B cell (primary cell): ENCODE measurements at places on chromosomes 12 and 14.

DNA sequence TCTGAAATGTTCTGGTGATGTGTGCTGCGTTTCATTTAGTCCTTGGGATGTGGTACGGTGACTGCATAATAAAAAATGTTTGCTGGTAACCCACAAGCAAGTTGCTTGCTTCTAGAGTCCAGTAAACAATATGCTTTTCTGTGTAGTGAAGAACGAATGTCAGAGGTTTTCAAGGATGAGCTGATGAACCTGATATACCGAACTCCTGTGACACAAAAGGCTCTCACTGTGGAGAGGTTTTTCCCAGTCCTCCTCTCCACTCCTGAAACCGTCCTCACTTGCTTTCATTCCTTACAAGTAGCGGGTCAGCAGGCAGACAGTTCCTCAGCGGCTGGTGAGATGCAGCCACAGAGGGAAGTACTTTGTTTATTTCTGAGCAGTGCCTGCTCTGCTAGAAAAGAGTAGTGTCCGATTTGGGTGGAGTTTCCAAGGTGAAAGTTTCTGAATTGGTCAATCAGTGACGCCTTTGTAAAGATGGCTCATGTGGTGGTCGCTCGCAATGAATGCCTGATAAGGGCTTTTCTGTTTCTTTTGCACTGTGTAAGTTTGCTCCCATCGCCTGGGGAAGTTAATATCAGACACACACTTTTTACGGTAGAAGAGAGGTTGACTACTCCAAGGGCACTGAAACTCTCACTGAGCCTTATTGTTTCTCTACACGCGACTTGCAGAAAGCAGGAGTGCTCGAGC, 3.0 kb downstream of the ETV6 start:
- DNase-seq: peak; percentile 59
- H3K4me1 ChIP-seq: peaks cover 50% of the 10 kb centered on the region

DNA sequence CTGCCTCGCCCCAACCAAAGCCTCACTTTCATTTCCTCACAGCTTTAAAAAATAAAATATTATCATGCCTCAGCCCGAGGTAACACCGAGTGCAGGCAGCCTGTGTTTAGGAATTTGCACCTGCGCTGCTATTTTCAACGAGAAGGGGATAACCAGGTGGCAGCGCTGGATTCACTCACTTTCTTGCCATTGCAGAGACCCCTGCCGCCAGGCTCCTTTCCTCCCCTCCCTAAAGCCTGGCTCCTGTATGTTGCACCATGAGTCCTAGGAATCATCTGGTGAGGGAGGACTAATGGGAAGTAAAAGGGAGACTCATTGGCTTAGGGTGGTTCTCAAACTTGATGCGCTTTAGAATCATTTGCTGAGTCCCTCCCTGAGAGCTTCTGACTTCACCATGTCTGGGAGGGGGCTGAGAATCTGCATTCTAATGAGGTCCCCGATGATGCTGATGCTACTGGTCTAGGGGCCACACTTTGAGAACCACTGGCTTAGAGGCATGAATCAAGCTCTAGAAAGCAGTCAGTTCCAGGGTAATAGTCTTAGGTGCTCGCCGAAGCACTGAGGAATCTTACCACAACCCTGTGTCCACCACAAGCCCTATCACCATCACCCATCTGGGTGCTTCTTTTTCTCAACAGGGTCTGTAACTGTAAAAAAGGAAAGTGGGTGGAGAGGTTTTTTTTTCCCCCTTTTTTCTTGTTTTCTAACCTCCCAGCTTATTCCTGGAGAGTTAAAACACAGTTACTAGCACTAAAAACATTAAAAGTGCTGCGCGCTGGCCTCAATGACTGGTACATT, 83.8 kb downstream of the SLC38A1 start:
- H3K36me3 ChIP-seq: peaks cover 2% of the 10 kb centered on the region
- H3K27ac ChIP-seq: peak overlapping the region; percentile 53
- no peaks in the 10 kb centered on the region for H3K27me3 ChIP-seq
- H3K4me3 ChIP-seq: no peak overlapping the region
- peak; percentile 30 for DNase-seq
- H3K4me1 ChIP-seq: peaks cover 59% of the 10 kb centered on the region

DNA sequence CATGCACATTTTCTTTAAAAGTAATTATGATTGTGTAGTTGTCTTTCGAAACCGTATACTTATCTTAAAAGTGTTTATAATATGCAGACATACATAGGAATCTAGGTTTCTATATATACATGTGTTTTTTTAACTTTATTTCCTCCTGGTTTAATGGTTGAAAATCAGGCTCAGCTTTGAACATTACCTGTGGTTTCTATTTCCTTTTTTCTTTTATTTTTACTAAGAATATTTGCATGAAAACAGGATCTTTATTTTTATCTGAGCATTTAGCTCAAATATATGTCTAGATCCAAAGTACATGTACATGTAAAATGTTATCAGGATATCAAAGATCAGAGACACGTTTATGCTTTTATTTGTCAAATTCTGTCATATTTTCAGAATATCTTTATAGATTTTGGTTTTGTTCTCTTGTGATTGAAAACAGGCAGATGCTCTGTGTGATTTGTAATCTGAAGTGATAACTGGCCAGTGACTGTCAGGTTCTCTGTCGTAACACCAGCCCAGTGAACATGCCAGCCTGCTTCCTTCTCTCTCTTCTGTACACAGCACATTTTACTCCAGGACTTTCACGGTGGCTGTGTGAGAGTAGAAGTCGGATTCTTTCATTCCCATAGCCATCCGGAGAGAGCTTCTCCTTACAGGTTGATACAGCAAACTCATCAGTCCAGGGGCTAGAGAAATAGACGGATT, 13.7 kb downstream of the TCTN1 start:
- H3K4me1 ChIP-seq: peaks cover 81% of the 10 kb centered on the region
- H3K27me3 ChIP-seq: no peaks in the 10 kb centered on the region
- peak overlapping the region; percentile 27 for H3K4me3 ChIP-seq

DNA sequence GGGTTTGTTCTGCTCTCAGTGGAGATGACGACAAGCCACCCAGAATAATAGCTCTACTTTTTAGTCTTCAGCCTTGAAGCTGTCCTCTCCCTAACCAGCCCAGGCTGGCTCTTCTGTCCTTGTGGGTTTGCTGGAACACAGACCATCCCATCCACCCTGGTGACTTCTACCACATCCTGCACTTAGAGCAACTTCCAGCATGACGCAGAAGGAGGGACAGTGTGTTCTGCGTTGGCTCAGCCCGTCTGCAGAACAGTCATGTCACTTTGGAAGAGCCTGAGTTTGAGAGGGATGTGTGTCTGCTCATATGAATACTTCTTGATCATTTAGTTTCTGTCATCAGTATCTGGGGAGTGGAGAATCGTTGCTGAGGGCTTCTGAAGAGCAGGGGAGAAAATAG, 198.0 kb downstream of the CACNA1C start:
- no peak overlapping the region for H3K27ac ChIP-seq
- H3K4me1 ChIP-seq: peaks cover 17% of the 10 kb centered on the region
- H3K4me3 ChIP-seq: no peak overlapping the region
- no peaks in the 10 kb centered on the region for H3K36me3 ChIP-seq

DNA sequence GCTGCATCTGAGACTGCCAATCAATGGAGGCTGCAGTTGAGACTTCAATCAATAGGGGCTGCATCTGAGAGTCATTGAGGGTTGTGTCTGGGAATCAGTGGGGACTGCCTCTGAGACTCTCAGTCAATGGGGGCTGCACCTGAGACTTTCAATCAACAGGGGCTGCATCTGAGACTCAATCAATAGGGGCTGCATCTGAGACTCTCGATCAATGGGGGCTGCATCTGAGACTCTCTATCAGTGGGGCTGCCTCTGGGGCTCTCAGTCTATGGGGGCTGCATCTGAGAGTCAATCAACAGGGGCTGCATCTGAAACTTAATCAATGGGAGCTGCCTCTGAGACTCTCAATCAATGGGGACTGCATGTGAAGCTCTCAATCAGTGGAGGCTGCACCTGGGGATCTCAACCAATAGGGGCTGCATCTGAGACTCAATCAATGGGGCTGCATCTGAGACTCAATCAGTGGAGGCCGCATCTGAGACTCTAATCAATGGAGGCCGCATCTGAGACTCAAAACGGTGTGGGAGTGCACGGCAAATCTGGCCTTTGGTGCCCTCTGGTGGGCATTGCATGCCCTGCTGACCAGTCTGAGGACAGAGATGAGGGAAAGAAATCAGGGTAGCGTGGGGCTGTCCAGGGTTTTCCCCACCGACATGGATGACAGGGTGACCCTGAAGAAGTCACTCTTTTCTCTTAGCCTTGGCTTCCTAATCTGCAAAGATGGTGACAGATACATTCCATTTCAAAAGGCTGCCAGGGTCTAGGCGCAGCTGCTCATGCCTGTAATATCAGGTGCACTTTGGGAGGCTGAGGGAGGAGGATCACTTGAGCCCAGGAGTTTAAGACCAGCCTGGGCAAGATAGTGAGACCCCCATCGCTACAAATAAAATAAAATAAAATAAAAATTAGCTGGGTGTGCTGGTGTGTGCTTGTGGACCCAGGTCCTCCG, 41.3 kb upstream of the EIF5 start:
- no peak overlapping the region for H3K4me3 ChIP-seq
- H3K27me3 ChIP-seq: no peaks in the 10 kb centered on the region
- peak; percentile 79 for DNase-seq
- no peaks in the 10 kb centered on the region for H3K4me1 ChIP-seq
- no peaks in the 10 kb centered on the region for H3K36me3 ChIP-seq
- H3K27ac ChIP-seq: no peak overlapping the region

- H3K36me3 ChIP-seq: no peaks in the 10 kb centered on the region
- no peaks in the 10 kb centered on the region for H3K4me1 ChIP-seq
- no peaks in the 10 kb centered on the region for H3K27me3 ChIP-seq
- no peak overlapping the region for H3K4me3 ChIP-seq
- no peak overlapping the region for H3K27ac ChIP-seq
Measured at GRCh38 chr14:55902241-55902640, 216.0 kb upstream of the PELI2 start.

- H3K27ac ChIP-seq: no peak overlapping the region
- no peak overlapping the region for H3K4me3 ChIP-seq
- DNase-seq: no peak
- peaks cover 54% of the 10 kb centered on the region for H3K36me3 ChIP-seq
- no peaks in the 10 kb centered on the region for H3K27me3 ChIP-seq
Measured at GRCh38 chr12:57539134-57539768, 7.7 kb downstream of the DCTN2 start.

- H3K27ac ChIP-seq: no peak overlapping the region
- H3K27me3 ChIP-seq: no peaks in the 10 kb centered on the region
- H3K4me1 ChIP-seq: no peaks in the 10 kb centered on the region
- DNase-seq: no peak
- no peaks in the 10 kb centered on the region for H3K36me3 ChIP-seq
- no peak overlapping the region for H3K4me3 ChIP-seq
Measured at GRCh38 chr12:109444259-109444658, 32.8 kb downstream of the KCTD10 start.

GRCh38 chr14:38129705-38130104, 78.0 kb upstream of the SSTR1 start:
- no peaks in the 10 kb centered on the region for H3K36me3 ChIP-seq
- no peak overlapping the region for H3K27ac ChIP-seq
- no peaks in the 10 kb centered on the region for H3K27me3 ChIP-seq
- no peak for DNase-seq

DNA sequence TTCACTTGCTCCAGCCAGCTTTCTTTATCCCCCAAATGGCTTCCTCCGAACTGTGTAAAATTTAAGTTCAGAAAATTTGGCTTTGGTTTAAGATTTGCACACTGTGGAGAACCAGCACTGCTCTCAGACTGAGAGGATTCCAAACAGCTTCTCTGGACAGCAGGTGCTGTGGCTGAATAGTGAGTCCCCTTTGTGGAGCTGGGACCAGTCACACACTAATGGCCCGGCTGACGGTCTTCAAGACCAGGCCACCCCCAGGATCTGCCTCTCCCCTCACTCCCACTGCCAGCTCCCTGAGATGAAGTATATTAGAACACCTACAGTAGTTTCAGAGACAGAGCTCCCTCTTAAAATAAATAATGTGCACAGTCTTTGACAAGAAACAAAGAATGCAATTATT, 267.3 kb downstream of the BCAT1 start:
- H3K4me3 ChIP-seq: no peak overlapping the region
- no peak for DNase-seq
- H3K4me1 ChIP-seq: no peaks in the 10 kb centered on the region
- no peak overlapping the region for H3K27ac ChIP-seq

GRCh38 chr12:51307655-51308593, 16.1 kb downstream of the BIN2 start:
- no peak overlapping the region for H3K27ac ChIP-seq
- DNase-seq: peak; percentile 29
- H3K36me3 ChIP-seq: peaks cover 10% of the 10 kb centered on the region
- no peak overlapping the region for H3K4me3 ChIP-seq
- H3K4me1 ChIP-seq: peaks cover 2% of the 10 kb centered on the region

DNA sequence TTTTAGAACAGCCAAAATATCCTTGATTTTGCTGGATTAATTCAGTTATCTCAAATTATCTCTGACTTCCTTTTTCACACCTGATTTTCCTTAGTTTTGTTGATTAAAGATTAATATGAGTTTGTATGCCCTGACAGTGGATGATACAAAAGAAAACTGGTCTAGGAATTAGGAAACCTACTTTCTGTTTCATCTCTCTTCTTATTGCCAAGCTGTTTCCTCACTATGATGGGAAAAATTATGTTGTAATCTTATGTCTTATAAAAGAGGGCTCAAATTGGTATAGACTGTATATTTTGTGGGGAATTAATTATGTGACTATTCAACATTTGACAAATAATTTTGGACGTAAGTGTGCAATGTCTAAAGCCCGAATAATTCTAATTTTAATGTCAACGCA, 271.6 kb downstream of the FBXL14 start:
- H3K27ac ChIP-seq: no peak overlapping the region
- no peaks in the 10 kb centered on the region for H3K36me3 ChIP-seq
- H3K27me3 ChIP-seq: no peaks in the 10 kb centered on the region
- DNase-seq: no peak
- no peaks in the 10 kb centered on the region for H3K4me1 ChIP-seq

- H3K27me3 ChIP-seq: peaks cover 2% of the 10 kb centered on the region
- no peak for DNase-seq
- H3K27ac ChIP-seq: no peak overlapping the region
- H3K36me3 ChIP-seq: no peaks in the 10 kb centered on the region
Measured at GRCh38 chr14:25121337-25122129, 71.6 kb upstream of the STXBP6 start.

GRCh38 chr12:76374386-76375020, 26.3 kb upstream of the BBS10 start:
- H3K4me3 ChIP-seq: no peak overlapping the region
- no peaks in the 10 kb centered on the region for H3K27me3 ChIP-seq
- no peaks in the 10 kb centered on the region for H3K4me1 ChIP-seq
- H3K36me3 ChIP-seq: peaks cover 8% of the 10 kb centered on the region

DNA sequence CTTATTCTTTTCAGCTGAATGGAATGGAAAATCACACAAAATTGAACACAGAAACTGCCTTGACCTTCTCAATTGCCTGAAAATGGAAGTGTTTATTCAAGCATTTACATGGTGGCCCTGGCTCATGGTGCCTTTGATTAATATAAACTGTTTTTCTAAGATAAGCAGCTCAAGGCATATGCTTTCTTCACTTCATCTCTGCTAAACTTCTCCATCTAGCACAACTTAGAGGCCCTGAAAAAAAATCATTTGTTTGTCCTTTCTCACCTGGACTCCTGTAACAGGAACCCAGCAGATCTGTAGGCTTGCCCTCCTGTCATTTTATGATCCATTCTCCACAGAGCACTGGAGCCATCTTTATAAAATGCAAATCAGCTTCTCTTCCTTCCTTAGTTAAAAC, 117.5 kb upstream of the KRR1 start:
- no peaks in the 10 kb centered on the region for H3K27me3 ChIP-seq
- H3K36me3 ChIP-seq: no peaks in the 10 kb centered on the region
- no peaks in the 10 kb centered on the region for H3K4me1 ChIP-seq
- no peak for DNase-seq
